Activated B cell treated with CpG ODN at 0.5 μM for 24 hours (primary cell): ENCODE measurements at places on chromosomes 3 and 15. TPM values are rescaled to one million over a fixed set of nuclear protein-coding genes. Genes with fewer than 3 reads are reported as not detected.

Gene FETUB
- total RNA-seq: not detected in 2 replicates

Gene KLF15
- total RNA-seq: 0.31 and 0.39 TPM in 2 replicates

Gene EPHA6
- total RNA-seq: not detected in 2 replicates

Gene RLBP1
- total RNA-seq: not detected in 2 replicates

Gene CRABP1
- total RNA-seq: not detected in 2 replicates

Gene FOXB1
- not detected in 2 replicates for total RNA-seq

Gene NEIL1
- 25.5 and 35.8 TPM in 2 replicates for total RNA-seq

Gene ZPLD1
- not detected in 2 replicates for total RNA-seq

Gene DUOXA1
- total RNA-seq: 0.15 and 0.33 TPM in 2 replicates

Gene HTR3E
- total RNA-seq: not detected in 2 replicates

Gene THAP10
- 0.27 and 0.34 TPM in 2 replicates for total RNA-seq

Gene SHF
- total RNA-seq: 5.8 and 8.5 TPM in 2 replicates

DNA sequence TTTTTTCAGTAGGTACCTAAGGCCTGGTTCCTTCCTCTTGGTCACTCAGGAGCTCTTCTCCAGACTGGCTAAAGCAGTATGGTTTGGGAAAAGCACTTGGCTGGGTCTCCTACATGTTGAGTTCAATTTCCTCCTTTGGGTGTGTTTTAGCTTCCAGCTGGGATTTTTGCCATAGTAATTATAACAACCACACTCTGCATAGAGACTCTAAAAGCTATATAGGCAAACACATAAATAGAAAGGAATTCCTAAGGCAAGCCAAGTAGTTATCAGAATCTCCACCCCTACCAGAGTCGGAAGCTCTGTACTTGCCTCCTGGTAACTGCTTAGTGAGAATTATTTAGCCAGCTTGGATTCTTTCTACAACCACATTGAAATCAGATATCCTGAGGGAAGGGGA is 48.6 kb downstream of the FOXL2 start:
- no peaks in the 10 kb centered on the region for H3K27me3 ChIP-seq
- DNase-seq: no peak
- H3K4me3 ChIP-seq: no peak overlapping the region
- H3K27ac ChIP-seq: no peak overlapping the region
- H3K36me3 ChIP-seq: no peaks in the 10 kb centered on the region
- H3K4me1 ChIP-seq: no peaks in the 10 kb centered on the region

DNA sequence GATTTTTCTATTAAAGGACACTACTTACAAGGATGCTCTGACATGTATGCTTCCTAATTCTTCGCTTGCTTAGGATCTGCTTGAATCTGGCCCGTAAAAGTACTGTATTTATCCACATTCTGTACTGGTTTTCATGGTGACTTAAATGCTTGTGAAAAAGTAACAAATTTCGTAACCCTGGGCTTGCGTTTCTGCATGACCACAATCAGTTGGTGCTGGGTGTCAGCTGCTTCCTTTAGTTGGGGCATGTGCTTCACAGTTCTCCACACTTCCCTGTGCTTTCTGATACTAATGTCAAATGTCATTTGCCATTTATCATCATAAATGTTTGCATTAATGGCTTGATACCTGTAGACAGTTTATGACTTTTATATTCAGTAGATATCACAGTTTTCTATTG is 218.4 kb upstream of the MLF1 start:
- H3K27me3 ChIP-seq: no peaks in the 10 kb centered on the region
- no peak overlapping the region for H3K4me3 ChIP-seq
- peaks cover 22% of the 10 kb centered on the region for H3K4me1 ChIP-seq
- no peaks in the 10 kb centered on the region for H3K36me3 ChIP-seq

GRCh38 chr3:184986366-184986889 is 166.4 kb downstream of the C3orf70 start:
- H3K27ac ChIP-seq: no peak overlapping the region
- no peak for DNase-seq
- H3K4me3 ChIP-seq: no peak overlapping the region
- peaks cover 67% of the 10 kb centered on the region for H3K36me3 ChIP-seq

DNA sequence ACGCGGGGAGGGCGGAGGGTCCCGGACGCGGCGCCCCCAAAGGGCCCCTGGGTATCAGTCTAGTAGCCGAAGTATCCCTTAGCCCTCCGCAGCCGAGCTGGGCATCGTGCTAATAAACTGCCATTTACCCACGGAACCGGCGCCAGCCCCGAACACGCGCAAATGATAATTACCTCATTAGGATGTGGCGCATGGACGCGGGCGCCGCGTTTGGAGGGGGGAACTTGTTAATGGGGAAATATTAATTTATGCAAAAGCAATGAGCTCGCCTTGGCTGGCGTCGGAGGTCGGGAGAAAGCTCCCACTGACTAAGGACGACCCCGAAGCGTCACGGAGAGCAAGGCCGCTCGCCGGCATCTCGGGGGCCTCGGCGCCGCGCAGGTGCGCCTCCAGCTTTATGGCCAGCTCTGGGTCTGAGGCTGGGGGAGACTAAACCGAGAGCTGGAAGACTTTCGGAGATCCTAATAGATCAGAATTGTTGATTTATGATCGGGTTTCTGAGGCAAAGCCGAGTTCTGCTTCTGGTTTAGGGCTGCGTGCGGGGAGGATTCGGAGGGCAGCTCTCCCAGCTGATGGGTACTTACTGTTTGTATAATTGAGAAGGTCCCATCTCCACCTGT is 474 bp upstream of the FEZF2 start:
- H3K27ac ChIP-seq: no peak overlapping the region
- peaks cover 61% of the 10 kb centered on the region for H3K27me3 ChIP-seq
- no peak for DNase-seq

DNA sequence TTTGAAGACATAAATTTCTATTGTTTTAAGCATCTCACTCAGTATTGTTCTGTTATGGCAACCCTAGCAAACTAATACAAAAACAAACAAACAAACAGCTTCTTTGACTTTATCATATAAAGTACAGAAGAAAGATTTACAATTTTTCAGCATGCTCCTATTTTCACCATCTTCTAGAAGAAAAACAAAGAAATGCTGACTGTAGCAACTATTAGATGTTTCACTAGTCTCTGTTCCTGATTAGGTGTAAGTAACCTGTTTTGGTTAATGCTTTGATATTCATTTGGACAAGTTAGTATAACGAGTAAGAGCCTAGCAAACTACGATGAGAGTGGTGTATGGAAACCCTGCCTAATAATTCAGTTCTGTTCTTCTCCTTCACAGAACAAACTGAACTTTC is 478.5 kb downstream of the NAALADL2 start:
- no peak overlapping the region for H3K27ac ChIP-seq
- H3K4me3 ChIP-seq: no peak overlapping the region
- DNase-seq: no peak
- no peaks in the 10 kb centered on the region for H3K36me3 ChIP-seq

GRCh38 chr3:50396502-50396901 is 37.2 kb upstream of the TMEM115 start:
- H3K36me3 ChIP-seq: no peaks in the 10 kb centered on the region
- H3K4me1 ChIP-seq: no peaks in the 10 kb centered on the region
- DNase-seq: no peak
- H3K27me3 ChIP-seq: peaks cover 2% of the 10 kb centered on the region
- no peak overlapping the region for H3K4me3 ChIP-seq

GRCh38 chr3:88336894-88337293 is 187.1 kb downstream of the C3orf38 start:
- H3K27ac ChIP-seq: no peak overlapping the region
- no peak overlapping the region for H3K4me3 ChIP-seq
- H3K4me1 ChIP-seq: no peaks in the 10 kb centered on the region
- no peak for DNase-seq

- no peaks in the 10 kb centered on the region for H3K36me3 ChIP-seq
- no peak overlapping the region for H3K27ac ChIP-seq
- H3K27me3 ChIP-seq: no peaks in the 10 kb centered on the region
- H3K4me1 ChIP-seq: no peaks in the 10 kb centered on the region
Measured at GRCh38 chr15:25545889-25546288, 107.1 kb upstream of the UBE3A start.

DNA sequence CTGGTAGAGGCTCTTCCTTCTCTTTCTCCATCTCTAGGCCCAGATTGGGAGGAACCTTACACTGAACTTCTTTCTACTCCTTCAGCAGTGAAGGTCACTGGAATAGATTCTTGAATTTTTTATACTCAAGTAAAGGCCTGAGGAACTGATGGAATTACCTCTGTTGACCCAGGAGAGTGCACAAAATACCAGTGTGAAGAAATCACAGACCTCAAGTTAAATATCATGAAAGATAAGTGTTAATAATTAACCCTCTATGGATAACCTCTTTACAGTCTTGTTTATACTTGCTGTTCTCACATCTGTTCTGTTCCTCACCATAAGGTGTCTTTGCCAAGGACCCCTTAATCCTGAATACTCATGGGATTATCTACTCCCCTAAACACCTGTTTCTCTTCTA is 244.4 kb upstream of the STAC start:
- no peaks in the 10 kb centered on the region for H3K4me1 ChIP-seq
- no peaks in the 10 kb centered on the region for H3K36me3 ChIP-seq
- no peaks in the 10 kb centered on the region for H3K27me3 ChIP-seq

DNA sequence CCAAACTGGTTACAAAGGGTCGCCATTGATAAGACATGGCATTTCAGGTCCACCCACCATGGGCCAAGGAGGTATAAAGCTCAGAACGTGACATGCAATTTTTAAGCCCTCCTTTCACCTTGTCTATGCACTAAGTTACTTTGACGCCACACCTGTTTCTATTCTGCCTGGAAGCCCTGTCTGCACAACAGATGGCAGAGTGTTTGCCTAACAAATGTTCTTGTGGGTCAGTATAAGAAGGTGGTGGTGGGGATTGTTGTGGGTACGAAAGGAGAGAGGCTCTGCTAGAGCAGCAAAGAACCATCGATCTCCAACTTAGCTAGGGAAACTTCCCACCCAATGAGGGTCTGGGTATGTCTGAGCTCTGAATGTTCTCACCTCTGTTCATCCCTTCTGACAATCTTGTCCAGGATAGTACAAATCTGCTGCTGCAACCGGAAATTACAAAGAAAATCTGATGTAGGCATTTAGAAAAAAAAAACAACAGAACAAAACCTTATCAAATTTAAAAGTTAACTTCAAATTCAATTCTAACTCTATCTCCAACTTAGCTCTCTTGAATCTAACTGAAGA is 945.0 kb upstream of the CFAP20DC start:
- H3K36me3 ChIP-seq: no peaks in the 10 kb centered on the region
- DNase-seq: no peak
- H3K4me1 ChIP-seq: no peaks in the 10 kb centered on the region

DNA sequence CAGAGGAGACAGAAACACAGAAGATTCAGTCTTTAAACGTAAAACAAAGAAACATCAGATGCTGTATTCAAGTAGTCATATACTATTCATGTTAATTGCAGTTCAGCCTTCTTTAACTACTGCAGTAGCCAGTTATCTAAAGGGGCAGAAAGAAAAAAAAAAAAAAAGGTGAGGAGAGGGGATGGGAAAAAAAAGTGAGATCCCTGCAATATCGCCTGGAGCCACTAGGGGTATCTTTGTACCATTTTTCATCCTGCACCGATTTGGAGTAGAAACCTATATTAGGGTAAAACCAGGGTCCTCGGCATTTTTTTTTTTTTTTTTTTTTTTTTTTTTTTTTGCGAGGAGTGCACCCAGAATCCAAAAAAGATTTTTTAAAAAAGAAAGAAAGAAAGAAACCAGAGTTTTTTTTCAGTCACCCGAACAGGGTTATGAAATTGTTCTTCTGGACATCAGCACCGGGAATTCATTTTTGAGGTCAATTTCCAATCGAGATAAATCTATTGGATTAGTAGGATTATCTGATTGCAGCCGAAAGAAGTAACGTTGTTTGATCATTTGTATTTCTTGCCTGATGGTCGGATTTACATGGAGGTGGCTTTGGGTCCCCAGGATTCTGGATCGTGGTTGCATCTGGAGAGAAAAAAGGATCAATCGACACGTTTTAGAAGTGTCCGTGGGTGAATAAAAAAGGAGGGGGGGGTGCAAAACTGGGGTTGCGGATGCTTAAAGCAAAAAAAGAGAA is 186.7 kb downstream of the NLGN1 start:
- no peak overlapping the region for H3K27ac ChIP-seq
- no peaks in the 10 kb centered on the region for H3K4me1 ChIP-seq
- no peak for DNase-seq
- H3K36me3 ChIP-seq: no peaks in the 10 kb centered on the region
- H3K27me3 ChIP-seq: peaks cover 18% of the 10 kb centered on the region

DNA sequence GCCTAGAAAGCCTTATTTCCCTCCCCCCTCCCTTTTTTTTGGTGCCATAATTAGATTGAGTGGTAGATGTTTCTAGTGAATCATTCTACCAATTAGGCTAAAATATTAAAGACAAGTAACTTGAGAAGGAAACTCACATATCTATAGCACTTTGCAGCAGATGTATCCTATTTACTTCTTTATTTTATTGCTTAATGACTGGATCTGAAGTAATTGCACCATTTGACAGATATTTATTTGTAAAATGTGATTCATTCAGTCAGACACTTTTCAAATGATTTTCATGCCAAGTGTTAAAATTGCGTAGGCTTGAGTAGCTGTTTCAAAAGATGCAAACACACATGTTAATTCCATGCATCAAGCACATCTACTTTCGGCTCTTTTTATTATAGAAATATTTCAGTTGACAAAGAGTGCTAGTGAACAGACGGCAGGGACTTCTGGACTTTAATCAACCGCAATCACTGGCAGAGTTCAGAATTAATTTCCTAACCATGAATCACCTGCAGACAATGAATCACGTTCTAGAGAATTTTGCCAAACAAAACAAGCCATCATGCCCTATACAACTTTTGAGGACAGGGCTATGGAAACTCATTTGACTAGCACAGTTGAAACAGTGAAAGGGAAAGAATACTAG is 636.8 kb downstream of the MECOM start:
- H3K4me3 ChIP-seq: no peak overlapping the region
- H3K4me1 ChIP-seq: no peaks in the 10 kb centered on the region
- no peaks in the 10 kb centered on the region for H3K27me3 ChIP-seq
- no peak for DNase-seq
- no peak overlapping the region for H3K27ac ChIP-seq
- H3K36me3 ChIP-seq: no peaks in the 10 kb centered on the region

GRCh38 chr3:30642849-30643361 is 36.5 kb downstream of the TGFBR2 start:
- H3K27me3 ChIP-seq: no peaks in the 10 kb centered on the region
- H3K4me3 ChIP-seq: peak overlapping the region; percentile 28
- H3K27ac ChIP-seq: peak overlapping the region; percentile 91
- no peak for DNase-seq

DNA sequence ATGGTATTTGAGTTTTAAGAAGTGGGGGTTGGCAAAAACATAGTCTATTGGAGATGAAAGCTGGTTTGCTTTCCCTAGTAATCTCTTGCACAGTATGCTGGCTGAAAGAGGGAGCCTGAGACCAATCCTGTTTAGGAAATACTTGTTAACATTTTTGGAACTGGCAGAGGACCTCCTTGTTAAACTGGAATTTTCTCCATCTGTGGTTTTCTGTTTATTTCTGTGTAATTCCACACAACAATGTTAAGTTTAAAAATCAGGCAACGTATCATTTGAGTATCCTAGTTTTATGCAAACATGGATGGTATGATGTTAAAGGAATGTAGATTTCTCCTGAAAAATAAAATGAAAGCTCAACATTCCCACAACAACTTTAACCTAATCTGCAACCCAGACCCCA is 536.0 kb upstream of the TBL1XR1 start:
- no peak overlapping the region for H3K27ac ChIP-seq
- DNase-seq: no peak
- no peaks in the 10 kb centered on the region for H3K36me3 ChIP-seq
- peaks cover 7% of the 10 kb centered on the region for H3K4me1 ChIP-seq
- no peak overlapping the region for H3K4me3 ChIP-seq
- H3K27me3 ChIP-seq: no peaks in the 10 kb centered on the region

GRCh38 chr15:99932676-99933402 is 199.6 kb upstream of the LYSMD4 start:
- H3K27me3 ChIP-seq: peaks cover 9% of the 10 kb centered on the region
- H3K4me3 ChIP-seq: no peak overlapping the region
- no peaks in the 10 kb centered on the region for H3K36me3 ChIP-seq
- DNase-seq: no peak
- peaks cover 11% of the 10 kb centered on the region for H3K4me1 ChIP-seq

- no peak for DNase-seq
- H3K27me3 ChIP-seq: peaks cover 18% of the 10 kb centered on the region
- H3K4me1 ChIP-seq: no peaks in the 10 kb centered on the region
- no peak overlapping the region for H3K27ac ChIP-seq
Measured at GRCh38 chr3:149625795-149626194, 32.0 kb downstream of the WWTR1 start.
